ENCODE measurements at places on chromosomes 2 and 18.

DNA sequence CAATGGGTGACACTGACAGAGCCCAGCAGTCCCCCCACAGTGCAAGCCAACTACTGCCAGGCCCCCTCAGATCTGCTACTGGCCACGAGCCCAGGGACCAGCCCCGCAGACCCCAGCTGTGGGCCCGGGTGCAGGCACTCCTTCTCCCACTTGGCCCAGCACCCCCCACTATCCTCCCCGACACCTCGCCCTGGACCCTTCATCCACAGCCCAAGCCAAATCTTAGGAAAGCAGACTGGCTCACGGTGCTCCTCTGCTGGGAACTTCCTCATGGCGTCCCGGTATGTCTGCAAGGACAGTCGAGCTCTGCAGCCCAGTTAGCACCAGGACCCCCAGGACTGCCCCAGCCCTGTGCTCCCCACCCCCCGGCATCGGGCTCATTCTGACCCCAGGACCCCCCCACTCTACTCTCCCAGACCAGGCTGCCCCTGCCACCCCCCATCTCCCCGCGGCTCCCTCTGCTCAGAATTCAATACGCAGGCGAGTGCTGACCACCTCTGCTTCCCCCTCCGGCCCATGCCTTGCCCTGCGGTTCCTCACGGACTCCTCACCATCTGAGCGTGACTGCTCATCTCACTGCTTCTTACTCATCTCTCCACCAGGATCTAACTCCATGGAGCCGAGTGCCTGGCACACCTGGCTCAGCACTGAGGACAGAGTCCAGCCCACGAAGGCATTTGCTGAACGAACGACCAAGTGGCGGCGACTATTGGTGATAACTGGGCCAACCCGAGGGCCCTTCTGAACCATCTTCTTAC lies 85.7 kb downstream of the PXDN start:
- DNase-seq: no peak

GRCh38 chr2:203782262-203782976 lies 76.0 kb downstream of the CD28 start:
- DNase-seq: no peak

- no peak for DNase-seq
These were observed 105.0 kb upstream of the ZFP36L2 start for GRCh38 chr2:43331422-43331821.

DNA sequence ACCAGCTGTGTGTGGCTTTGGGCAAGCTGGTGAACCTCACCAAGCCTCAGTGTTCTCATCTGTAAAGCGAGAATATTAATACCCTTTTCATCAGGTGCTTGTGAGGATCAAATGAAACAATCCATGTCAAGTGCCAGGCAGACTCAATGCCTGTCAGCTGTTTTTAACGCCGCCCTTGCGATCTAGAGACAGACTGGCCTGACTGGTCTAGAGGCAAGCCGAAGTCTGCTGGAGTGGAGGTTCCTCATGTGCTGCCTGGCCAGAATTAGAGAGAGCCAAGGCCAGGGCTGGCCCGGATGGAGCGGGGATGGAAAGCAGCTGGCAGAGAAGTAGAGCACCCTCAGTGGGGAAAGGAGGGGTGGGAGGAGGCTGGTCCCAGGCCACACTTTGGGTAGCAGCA lies 74.5 kb upstream of the B3GNT7 start:
- no peak for DNase-seq

GRCh38 chr2:20509770-20510490 lies 63.1 kb downstream of the RHOB start:
- no peak for DNase-seq

GRCh38 chr2:213021971-213022899 lies 129.2 kb downstream of the IKZF2 start:
- DNase-seq: no peak

GRCh38 chr18:76960528-76961035 lies 138.2 kb downstream of the ZNF236 start:
- no peak for DNase-seq

All from natural killer cell (primary cell).